ENCODE measurements at places on chromosomes 3 and 15.

DNA sequence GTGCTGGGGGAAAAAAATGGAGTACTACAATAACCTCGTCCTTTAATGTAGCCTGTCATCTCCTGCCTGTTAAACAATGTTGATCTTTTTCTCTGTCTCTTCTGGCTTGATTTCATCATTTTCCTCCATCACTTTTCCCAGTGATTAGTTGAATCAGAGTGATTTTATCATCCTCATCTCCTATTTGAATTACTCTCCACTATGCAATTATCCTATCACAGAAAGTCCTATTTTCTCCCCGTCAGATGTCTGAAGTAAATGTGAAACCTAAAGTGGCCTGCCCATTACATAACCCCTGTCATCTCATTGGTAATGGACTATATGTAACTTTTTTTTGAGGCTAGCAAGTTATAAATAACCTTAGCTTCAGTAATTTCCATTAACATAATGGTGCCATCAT lies 201.8 kb downstream of the CACNA2D3 start:
- H3K27me3 ChIP-seq = no peaks in the 10 kb centered on the region
- H3K36me3 ChIP-seq = no peaks in the 10 kb centered on the region
- no peaks in the 10 kb centered on the region for H3K4me1 ChIP-seq
- no peak overlapping the region for H3K27ac ChIP-seq

DNA sequence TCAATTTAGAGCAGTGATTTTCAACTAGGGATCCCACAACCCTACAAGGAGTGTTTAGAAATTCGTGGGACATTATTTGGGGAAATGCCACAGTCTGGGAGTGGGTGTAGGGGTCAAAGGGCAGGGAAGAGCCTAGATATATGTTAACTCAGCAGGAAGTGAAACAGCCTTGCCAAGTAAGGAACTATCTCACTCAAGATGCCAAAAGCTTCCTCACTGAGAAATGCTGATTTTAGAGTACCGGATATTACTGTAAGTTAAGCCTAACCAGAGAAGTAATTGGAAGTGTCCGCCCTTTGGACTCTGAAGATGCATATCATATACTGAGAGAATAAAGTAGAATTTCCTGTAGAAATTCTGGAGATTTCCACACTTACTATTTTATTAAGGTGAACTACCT lies 158.6 kb downstream of the BBX start:
- H3K4me1 ChIP-seq = peaks cover 10% of the 10 kb centered on the region
- no peaks in the 10 kb centered on the region for H3K36me3 ChIP-seq
- DNase-seq = no peak
- no peak overlapping the region for H3K4me3 ChIP-seq

GRCh38 chr3:38120693-38121450 lies 16.1 kb downstream of the ACAA1 start:
- no peak for DNase-seq
- no peaks in the 10 kb centered on the region for H3K4me1 ChIP-seq
- no peaks in the 10 kb centered on the region for H3K27me3 ChIP-seq
- peaks cover 29% of the 10 kb centered on the region for H3K36me3 ChIP-seq
- H3K27ac ChIP-seq = no peak overlapping the region

- H3K4me1 ChIP-seq = peaks cover 84% of the 10 kb centered on the region
- H3K4me3 ChIP-seq = no peak overlapping the region
- H3K27me3 ChIP-seq = no peaks in the 10 kb centered on the region
These were observed 80.6 kb downstream of the P3H2 start for GRCh38 chr3:190040145-190040544.

All from osteocyte (in vitro differentiated cells).